ENCODE measurements at places on chromosomes 16 and 17.
A peak's percentile ranks its signal among the peaks of the same experiment; 100 is the strongest.

DNA sequence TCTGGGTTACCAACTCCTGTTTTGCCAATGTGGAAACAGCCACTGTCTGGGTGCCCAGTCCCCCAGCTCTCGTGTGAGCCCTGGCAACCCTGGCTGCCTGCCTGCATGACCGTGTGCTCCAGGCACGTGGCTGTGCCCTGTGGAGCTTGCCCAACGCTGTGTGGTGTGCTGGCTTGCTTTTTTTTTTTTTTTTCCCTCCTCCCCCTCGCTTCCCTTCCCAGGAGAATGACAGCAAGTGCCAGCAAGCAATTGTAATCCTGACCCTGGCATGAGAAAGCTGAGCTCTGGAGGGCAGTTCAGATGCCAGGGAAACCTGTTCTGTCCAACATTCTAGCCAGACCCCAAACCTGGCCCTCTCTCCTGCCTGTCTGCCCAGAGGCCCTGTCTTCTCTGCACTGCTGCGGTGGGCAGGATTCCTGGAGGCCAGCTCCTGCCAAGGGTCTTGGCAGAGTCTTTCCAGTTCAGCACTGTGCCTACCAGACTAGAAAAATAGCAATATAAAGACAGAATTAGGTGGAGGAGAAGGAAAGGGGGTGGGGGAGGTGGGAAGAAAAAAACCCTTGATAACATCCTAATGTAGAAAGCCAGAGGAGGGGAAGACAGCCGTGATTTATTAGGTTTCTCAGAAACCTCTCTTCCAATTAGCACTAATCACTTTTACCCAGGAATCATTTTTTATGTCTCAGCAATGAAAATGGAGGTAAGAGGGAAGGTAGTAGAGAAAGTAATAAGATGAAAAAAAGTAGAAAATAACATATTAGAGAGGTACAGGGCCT lies 9.0 kb downstream of the HLF start:
- peak; percentile 96 for DNase-seq

DNA sequence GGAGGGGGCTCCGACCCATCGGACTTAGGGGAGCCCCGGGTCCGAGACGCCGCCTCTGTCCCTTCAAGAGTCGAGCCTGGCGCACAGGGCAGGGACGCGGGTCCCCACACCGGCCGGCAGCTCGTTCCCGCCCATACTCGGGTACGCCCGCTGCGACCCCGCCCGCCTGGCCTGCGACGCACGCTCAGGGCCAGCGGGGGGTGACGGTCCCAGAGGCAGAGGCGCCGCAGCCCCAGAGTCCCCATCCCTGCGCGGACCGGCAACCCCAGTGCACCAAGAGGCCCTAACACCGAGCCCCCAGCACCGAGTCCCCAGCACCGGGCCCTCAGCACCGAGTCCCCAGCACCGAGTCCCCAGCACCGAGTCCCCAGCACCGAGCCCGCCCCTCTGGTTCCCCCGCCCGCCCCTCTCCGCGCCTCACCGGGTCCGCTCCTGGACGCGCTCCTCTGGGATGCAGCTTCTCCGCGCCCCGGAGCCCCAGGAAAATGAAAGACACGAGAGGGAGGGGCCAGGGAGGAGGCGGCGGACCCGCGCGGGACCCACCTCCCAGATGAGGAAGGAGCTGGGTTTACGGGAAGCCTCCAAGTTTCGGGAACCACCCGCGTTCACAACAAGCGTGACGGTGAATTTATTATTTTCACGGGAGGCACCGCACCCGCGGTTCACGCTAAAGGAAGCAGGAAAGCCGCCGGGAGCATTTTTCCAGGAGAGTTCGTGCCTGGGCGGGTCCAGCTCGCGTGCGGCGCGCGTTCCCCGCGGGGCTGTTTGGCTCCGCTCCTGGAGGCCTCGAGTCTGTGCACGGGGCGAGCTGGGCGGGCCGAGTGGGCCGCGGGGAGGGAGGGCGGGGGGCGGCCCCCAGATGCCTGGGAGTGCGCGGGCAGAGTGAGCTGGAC lies at the start of gene SECTM1:
Gene SECTM1 (minus strand): TSS at position 488 of the 893 bp plus-strand sequence. CDS start 6,526 bp downstream, outside the sequence.
- no peak for DNase-seq

- DNase-seq = no peak
These were observed 61.1 kb downstream of the BANP start for GRCh38 chr16:88012360-88012759.

DNA sequence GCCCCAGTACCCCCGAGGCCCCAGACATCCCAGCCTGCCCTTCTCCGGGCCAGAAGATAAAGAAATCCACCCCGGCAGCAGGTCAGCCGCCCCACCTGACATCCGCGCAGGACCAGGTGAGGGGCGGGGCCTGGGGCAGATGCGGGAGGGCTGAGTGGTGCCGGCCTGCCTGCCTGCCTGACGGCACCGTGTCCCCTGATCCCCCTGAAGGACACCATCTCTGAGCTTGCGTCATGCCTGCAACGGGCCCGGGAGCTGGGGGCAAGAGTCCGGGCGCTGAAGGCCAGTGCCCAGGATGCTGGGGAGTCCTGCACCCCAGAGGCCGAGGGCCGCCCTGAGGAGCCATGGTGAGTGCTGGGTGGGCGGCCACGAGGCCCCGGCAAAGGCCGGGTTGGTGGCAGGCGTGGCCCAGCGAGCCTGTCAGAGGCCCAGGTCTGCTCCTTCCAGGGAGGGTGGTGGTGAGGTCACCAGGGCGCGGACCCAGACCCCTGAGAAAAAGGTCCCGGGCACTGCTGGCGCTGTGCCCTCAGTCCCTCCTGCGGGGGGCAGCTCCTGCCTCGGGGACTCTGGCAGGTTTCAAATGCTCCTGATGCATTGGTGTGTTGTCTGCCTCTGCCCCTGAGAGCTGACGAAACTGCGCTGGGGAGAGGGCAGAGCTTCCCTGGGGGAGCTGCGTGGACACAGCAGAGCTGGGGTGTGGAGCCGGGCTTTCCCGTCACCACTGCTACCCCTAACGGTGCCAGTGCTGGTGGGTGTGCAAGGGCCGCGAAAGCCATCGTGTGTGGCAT lies 1.2 kb downstream of the CDT1 start:
- DNase-seq = no peak

GRCh38 chr17:2697611-2698162 lies 13.9 kb downstream of the CLUH start:
- DNase-seq = no peak

GRCh38 chr17:28270926-28271325 lies 48.1 kb upstream of the TMEM97 start:
- DNase-seq = no peak

DNA sequence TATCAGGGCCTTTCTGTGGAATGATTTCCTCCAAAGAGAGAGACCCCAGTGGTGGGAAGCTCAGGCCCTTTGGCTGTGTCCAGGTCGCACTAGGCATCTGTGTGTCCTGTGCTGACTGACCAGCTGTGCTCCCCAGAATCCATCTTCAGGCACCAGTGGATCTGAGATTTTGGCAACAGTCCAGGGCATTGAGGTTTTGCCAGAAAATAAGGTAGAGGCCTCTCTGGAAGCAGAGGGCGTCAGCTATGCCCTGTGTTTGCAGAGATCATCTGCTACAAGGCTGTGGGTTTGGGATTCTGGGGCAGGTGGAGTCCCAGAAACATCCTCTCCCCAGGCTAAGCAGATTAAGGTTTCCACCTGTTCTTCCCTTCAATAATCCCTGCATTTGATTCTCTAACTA lies 57.5 kb upstream of the TOB1 start:
- no peak for DNase-seq

GRCh38 chr16:56257666-56258342 lies 66.5 kb downstream of the GNAO1 start:
- DNase-seq = peak; percentile 53

DNA sequence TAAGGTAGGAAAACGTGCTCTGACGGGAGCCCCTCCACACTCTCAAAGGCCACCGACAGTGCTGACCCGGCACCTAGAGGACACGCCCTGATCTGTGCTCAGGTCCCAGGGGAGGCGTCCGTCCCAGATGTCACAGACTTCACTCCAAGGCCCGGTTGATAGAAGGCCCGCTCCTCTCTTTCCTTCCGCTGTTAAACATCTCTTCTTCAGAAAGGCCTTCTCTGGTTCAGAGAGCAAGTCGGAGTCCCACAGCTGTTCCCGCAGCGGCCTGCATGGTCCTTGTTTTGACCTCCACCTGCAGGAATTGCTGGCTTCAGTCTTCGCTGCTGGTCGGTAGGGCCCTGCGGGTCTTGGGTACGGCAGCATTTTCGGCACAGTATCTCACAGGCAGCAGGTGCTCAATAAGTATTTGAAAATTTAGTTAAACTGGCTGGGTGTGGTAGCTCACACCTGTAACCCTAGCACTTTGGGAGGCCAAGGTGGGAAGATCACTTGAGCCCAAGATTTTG lies 88.5 kb downstream of the MRC2 start:
- no peak for DNase-seq

- no peak for DNase-seq
These were observed 93.1 kb downstream of the CCDC182 start for GRCh38 chr17:57651996-57652395.

DNA sequence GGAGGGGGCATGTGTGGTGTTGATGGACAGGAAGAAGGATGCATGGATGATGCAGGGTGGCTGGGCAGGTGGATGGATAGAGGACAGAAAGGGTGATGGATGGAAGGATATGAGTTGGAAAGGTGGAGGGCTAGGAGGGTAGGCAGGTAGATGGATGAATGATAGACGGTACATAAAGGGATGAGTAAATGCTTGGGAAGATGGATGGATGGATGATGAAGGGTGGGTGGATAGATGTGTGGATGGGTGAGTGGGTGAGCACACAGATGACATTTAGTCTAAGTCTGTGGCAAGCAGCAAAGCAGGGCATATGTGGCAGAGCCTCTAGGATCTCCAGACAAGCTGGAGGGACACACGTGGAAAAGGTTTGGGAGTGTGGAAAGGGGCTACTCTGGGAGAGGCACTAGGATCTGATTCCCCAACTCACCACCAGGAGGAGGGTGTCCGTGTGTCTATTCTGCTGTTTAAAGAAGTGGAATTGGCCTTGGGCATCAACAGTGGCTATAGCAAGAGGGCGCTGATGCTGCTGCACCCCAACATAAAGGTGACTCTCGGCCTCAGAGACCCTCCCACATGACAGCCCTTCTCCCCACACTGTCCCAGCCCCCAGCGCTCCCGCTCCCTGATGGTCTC lies 8.2 kb downstream of the PLD2 start:
- DNase-seq = no peak

DNA sequence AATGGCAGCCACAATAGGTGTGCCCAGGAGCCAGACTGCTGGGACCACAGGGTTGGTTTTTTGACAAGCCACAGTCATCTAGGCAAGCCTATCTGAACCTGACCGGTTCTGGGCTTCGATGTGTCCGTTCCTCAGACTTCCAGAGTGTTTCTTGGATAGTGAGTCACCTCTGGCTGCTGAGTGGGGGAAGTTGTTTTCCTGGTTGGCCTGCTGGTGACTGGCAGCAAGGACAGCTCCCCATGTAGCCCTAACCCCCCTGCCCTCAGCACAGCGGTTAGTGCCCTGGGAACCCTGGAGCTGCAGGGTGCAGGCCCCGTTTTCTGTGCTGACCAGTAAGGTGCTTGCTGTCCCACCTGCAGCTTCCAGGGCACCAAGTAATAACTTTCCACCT lies 65.5 kb downstream of the PLD6 start:
- no peak for DNase-seq

DNA sequence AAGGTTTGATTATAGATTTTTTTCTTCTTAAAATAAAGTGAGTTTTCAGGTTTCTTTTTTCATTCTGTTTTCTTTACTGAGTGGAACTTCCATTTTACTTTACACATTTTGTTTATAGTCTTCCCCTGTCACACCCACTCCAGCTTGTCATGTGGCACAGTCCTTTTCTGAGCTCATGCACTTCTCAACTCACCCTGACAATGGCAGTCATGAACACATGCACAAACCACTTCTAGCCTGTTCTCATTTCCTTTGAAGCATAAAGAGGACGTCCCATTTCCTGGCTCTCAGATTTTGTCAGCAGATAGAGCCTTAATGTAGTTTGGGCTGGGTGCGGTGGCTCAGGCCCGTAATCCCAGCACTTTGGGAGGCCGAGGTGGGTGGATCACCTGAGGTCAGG lies 168.0 kb downstream of the AHSP start:
- DNase-seq = no peak

DNA sequence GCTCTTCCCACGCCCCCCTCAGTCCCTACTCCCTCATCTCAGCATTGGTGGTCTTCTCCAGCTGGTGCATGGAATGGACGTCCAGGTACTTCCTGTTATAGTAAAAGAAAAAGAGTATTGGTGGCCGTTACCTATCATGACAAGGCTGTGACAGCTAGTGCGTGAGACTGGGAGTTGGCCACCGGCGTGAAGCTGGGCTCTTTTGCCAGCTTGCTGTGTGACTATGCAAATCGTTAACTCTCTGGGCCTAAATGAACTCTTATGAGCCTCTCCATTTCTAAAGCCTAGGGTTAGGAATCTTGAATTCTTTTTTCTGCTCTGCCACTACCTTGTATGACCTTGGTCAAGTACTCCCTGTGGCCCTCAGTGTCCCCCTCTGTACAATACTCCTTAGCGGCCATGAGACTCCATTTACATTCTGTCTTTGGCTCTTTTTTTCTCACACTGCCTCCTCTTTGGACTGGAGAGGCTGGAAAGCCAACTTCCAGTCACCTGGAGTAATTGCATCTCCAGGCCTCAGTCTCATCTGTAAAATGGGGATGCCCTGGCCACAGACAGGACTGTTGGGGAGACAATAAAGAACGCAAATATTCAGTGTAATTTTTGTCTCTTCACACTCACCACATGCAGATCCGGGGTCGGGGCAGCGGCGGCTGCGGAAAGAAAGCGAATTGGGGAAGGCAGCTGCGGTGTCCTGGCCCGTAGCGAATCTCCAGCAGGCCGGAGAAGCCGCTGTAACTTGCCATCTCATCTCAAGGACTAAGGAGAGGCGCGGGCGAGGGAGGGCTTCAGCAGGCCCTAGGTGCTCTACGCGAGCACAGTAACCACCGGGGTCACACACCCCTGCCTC lies 1.1 kb downstream of the CFAP119 start:
- DNase-seq = no peak

DNA sequence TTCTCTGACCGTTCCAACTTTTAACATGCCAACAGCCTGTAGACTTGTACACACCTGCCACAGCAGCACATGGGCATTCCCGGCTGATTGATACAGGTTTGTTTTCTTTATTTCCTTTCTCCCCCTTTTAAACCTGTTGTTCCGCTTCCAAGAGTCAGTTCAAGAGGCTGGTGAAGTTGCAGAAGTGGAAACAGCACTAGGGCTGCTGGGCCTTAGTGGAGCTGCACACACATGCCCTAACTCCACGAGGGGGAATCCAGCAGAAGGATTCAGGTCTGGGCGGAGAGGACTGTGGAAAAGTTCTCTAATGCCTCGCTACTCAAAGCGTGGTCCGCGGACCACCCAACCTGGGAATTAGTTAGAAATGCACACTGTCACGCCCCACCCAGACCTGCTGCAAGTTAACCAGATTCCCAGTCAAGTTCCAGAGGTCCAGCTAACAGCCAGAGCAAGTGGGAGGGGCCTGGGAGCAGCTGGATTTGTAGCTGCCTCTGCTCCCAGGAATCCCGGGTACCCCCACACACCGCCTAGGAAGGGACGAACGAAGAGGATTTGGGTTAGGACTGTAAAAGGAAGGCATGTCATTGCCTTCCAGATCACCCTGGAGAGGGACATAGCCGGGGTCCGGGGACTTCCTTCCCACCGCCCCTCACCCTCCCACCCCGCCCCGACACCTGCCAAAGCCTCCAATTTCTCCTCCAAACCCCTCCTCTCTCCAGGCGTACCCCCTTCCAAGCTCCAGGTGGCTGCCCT lies 542 bp downstream of the SLC39A11 start:
- no peak for DNase-seq
